ENCODE measurements at places on chromosomes 16 and 17.

GRCh38 chr16:89246903-89247733 is 29.6 kb downstream of the ZNF778 start:
- peak; percentile 79 for DNase-seq

DNA sequence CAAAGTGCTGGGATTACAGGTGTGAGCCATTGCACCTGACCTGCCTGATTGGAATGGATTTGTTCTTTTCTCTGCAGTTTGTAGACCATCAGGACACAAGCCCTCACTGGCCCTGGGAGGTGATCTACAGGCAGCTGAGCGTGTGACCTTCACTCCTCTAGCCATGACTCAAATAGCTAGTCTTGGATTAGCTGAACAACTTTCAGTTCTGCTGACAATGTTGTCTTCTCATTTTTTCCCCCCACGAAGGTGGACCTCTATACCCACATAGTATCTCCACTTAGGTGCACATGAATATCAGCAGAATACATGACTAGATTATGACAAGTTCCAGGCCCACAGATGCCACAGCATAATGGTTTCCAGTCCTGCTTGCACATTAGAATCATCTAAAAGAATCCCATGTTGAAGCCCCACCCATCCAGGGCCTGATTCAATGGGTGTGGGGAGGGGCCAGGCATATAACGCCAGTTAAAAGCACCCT is 36.8 kb downstream of the HS3ST3B1 start:
- DNase-seq, result no peak

GRCh38 chr17:77194179-77194578 is 53.4 kb downstream of the SEC14L1 start:
- no peak for DNase-seq

DNA sequence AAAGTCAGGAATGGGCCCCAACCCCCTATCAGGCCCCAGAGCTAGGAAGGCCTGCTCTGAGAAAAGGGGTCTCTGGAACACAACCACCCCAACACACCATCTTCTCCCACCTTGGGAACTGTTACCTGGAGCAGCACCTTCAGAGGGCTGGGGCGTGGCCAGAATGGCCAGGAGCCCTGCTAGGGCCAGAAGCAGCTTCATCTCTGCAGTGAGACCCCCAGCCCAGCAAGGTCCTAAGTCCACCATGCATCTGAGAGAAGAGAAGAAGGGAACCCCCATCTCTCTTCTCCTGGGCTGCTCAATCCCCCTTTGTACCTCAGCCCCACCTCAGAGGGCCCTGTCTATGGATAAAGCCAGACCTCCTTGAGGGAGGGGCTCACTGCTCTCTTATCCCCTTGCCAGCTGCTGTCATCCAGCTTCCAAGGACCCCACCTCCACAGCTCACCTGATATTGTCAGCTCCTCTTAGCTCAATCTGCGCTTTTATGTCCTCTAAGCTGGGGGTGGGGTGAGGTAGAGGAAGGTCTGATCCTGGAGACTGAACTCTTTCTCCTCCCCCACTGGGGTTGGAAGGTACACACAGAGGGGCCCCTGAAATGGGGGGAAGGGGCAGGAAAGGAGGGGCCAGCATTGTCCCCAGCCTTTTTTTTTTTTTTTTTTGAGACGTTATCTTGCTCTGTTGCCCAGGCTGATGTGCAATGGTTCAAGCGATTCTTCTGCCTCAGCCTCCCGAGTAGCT is at the start of gene MPO:
Gene MPO, minus strand, starts transcription at position 456 of the 738 bp plus-strand sequence. Its CDS starts 177 bp downstream, at position 279.
- no peak for DNase-seq

- no peak for DNase-seq
These were observed 133.6 kb downstream of the SNX11 start for GRCh38 chr17:48241131-48241591.

GRCh38 chr16:31108035-31108793 is at the start of gene BCKDK:
TSS of gene BCKDK (plus strand) at chr16:31108386. CDS start at chr16:31109224, 838 bp downstream.
- DNase-seq, result peak; percentile 45

- no peak for DNase-seq
These were observed 2.3 kb upstream of the HSD3B7 start for GRCh38 chr16:30982548-30983288.

DNA sequence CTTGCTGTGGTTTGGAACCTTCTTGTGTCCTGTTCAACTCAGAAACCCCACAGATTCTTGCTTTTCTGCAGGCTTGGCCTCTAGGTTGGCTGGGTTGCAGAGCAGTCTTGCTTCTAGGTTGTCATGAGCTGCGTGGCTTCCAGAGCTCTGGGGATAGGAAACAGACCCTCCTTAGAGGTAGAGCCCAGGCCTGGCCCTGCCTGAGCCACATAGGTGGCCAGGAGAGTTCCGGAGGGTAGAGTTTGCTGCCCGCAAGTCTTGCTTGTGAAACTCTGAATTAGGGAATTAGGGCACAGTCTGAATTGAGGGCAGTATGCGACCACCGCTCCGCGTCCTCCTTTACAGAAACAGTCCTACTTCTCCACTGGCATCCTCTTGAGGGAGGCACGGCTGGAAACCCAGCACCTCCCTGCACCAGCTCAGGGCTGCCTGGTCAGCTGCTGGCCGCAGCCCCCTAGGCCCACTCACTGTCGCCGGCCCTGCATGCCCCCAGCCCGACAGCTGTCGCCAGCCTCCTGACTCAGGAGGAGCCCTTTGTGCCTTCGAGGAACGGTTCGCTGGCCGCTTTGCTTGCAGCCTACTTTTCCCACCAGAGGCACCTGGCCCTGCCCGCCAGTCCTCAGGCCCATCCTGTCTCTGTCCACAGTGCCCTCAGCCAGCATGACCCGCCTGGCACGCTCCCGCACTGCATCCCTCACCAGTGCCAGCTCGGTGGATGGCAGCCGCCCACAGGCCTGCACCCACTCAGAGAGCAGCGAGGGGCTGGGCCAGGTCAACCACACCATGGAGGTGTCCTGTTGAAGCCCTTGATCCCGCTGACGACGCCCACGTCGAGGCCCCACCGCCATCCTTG is 4.3 kb upstream of the SETD6 start:
- DNase-seq, result no peak

DNA sequence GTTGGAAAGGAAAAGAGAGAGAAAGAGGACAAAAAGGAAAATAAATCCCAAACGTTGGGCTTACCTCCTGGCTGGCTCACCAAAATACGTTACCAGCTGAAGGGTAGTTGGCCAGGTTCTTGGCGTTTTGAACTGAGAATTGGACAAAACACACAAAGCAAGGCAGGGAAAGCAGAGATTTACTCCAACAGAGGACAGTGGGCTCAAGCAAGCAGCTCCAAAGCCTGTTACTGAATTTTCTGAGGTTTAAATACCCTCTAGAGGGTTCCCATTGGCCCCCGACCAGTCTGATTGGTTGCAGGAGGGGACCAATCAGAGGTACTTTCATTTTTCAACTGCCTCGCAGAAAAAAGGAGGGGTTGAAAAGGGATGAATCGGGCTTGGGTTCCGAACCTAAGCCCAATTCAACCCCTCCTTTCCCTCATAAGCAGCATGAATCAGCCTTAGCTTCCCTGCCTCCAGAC is 55.6 kb upstream of the ALOX12 start:
- no peak for DNase-seq

DNA sequence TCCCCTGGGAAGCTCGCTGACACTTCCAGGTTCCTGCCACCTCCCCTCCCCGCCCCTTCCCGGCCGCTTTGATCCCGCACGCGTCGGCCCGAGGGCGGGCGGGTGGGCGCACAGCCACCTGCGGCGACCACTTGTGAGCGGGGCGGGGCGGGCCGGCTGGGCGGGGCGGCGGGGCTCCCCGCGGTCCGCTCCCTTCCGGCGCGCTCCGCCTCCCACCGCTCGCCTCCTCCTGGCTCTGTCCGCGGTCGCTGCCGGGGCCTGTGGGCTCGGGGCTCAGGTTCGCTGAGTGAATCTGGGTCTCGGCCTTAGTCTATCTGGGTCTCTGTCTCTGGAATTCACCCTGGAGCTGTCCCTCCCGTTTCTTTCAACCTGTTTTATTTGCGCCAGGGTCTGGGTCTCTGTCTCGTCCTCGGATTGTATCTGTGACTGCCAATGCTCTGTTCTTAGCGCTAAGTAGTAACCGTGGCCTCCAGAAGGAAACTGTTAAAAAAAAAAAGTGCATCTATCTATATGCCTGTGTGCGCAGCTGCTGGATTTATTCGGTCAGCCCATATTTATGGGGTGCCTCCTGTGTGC is 2.7 kb upstream of the HES7 start:
- DNase-seq, result peak; percentile 65

- DNase-seq, result no peak
These were observed 116.5 kb downstream of the HS3ST3B1 start for GRCh38 chr17:14417336-14417735.

- no peak for DNase-seq
These were observed 29.4 kb downstream of the B9D1 start for GRCh38 chr17:19333132-19333440.

GRCh38 chr17:69431835-69432234 is 17.3 kb downstream of the MAP2K6 start:
- DNase-seq, result no peak

DNA sequence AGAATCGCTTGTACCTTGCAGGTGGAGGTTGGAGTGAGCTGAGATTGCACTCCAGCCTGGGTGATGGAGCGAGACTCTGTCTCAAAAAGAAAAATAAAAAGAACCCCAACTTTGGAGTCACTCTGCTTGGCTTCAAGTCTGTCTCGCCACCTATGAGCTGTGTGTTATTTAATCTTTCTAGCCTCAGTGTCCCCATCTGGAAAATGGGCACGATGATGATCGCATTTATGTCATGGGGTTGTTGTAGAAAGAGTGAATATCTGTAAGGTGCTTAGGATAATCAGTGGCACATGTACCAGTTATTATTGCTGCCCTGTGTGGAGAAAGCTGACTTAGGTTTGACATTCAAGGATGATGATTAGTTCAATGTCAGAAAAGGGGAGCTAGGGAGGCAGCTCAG is 319.4 kb downstream of the XYLT1 start:
- no peak for DNase-seq

DNA sequence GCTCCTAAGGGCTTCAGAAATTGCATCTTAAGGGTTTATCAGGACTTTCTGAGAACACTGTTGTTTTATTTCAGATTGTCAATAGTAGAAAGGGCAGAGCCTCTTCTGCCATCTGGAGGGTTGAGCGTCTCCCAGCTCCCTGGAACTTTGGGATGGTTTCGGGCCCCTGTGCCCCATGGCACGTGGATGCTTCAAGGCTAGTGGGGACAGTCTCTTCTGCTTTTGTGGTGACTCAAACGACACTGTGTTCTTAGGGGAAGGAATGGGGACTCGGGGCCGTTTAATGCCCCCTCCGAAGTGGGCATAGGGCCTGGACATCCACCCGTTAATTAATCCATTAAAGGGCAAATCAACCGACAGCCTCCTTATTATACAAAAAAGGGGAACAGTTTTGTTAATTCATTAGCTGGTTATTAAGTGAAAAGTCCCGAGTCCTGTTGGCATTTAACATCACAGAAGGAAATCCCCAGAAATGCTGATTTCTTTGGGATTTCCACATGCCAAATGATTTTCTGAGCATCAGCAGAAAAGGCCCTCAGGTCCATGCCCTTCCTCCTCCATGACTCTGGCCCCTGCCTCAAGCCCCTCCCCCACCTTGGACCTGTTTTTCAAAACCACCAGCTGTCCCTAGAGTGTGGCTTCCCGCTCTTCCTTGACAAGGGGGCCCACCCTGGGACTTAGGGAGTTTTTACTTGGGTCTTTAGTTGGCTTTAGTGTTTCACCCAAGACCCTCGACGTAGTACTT is 68.7 kb downstream of the ARSG start:
- DNase-seq, result no peak

- DNase-seq, result no peak
These were observed 12.3 kb upstream of the PKMYT1 start for GRCh38 chr16:2992383-2993081.

- no peak for DNase-seq
These were observed 18.8 kb upstream of the AMZ2 start for GRCh38 chr17:68228817-68229570.

GRCh38 chr16:66923247-66923731 is 2.0 kb downstream of the RRAD start:
- DNase-seq, result no peak

- DNase-seq, result no peak
These were observed 637 bp upstream of the CLN3 start for GRCh38 chr16:28492511-28492910.

DNA sequence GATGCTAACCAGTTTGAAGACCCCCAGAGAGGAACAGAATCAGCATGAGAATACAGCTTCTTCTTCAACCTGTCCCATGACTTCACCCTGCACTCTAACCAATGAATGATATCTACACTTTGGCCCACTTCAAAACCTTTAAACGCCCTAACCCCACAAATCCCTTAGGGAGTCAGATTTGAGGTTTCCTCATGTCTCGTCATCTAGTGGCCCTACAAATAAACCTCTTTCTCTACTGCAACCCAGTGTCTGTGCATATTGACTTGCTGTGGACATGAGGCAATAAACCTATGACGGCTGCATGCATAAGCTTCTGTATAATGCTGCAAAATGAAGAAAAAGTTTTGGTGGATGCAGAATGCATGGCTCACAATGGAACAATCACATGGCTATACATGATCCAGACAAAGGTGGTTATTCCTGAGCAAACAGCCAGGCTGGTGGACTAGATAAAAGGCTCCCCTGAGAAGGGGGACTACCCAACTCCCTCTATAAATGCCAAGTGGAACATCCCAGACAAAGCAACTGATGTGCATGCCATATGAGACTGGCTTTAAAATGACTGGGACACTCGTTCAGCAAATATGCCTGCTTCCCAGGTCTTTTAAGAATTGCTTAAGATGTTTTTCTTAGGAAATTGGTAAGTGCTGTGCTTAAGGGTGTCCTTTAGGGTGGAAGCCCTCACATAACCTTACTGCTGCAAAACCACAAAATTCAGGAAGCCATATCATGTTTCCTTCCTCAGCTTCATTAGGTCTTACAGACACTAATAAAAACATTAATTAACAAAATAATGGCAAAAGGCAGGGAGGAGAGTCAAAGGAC is 12.2 kb downstream of the N4BP1 start:
- DNase-seq, result no peak

- DNase-seq, result no peak
These were observed 2.7 kb downstream of the ZFPM1 start for GRCh38 chr16:88455610-88456355.

GRCh38 chr17:75450270-75450669 is 6.2 kb upstream of the TMEM94 start:
- DNase-seq, result no peak

DNA sequence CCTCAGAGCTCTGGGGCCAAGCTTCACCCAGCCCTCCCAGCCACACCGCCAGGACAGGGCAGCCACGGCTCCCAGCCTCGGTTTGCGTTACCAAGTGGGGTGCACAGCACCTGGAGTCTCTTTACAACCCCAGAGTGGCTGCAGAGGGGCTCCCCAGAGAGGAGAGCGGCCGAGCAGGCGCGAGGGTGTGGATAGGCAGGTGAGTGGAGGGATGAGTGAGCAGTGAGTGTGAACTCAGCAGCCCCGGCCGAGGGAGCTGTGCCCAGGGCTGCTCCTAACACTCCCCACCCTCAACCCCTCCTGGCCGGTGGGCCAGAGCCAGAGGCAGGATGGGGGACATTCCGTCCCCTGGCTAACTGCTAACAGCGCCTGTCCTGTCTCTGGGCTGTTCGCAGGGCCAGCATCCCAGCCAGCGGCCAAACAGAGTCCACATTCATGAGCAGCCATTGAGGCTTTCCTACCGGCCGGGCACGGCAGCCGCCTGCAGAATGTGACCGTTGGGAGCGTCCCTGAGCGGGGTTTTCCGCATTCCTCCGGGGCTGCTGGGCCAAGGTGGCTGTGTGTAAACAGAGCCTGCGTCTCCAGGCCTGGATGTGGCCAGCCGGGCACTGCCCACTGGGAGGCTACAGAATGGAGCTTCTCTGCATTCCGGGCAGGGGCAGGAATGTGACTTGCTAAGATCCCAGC is 5.3 kb downstream of the ZNF469 start:
- DNase-seq, result no peak

GRCh38 chr16:68756239-68756915 is 19.3 kb downstream of the CDH1 start:
- DNase-seq, result no peak

All from SHP77 treated with DMSO at 0.1 percent for 48 hours (cell line).